ENCODE measurements at places on chromosomes 2 and 18.

DNA sequence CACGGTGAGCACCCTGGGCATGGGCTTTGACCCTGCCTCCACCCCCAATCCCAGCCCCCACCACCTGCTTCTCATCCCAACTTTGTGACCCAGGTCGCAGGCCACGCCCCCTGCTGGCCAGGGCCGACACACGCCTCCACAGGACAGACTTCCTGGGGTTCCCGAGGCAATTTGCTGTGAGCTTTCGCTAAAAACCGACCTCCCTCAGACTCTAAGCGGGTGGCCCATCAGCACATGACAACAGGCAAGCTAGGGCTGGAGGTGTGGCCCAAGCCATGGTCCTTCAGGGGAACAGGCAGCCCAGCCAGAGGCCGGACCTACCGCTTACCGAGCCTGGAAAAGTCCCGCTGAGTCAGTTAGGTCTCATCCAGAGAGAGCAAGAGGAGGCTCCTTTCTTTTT lies 31.9 kb downstream of the C1QL2 start:
- DNase-seq: no peak

DNA sequence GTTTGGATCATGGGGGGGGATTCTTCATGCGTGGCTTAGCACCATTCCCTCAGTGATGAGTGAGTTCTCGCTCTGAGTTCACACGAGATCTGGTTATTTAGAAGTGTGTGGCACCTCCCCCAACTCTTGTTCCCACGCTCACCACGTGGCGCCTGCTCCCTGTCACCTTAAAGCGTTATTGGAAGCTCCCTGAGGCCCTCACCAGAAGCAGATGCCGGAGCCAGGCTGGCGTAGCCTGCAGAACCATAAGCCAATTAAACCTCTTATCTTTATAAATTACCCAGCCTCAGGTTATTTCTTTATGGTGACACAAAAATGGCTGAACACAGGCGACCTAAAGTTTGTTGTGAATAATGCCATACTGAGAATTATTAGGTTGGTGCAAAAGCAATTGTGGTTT lies 10.5 kb upstream of the MTCL1 start:
- peak; percentile 34 for DNase-seq

DNA sequence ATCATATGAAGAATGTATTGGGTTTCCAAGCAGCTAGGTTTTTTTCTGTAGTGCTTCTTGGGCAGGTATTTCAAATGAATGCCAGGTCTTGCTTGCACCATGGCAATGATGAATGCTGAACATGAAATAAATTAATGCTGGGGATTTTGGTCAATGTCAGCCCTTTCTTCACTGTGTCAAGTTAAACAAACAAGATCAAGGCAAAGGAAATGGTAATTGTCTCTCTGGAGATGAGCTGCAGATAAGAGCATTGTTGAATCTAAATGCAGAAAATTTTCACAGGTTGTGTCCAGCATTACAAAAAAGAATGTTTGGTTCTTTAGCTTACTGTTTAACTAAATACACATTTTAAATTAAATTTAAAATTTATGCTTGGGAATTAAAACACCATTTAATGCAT lies 144.3 kb downstream of the GPD2 start:
- no peak for DNase-seq

- no peak for DNase-seq
Measured at GRCh38 chr2:237966250-237966564, 607 bp upstream of the UBE2F start.

DNA sequence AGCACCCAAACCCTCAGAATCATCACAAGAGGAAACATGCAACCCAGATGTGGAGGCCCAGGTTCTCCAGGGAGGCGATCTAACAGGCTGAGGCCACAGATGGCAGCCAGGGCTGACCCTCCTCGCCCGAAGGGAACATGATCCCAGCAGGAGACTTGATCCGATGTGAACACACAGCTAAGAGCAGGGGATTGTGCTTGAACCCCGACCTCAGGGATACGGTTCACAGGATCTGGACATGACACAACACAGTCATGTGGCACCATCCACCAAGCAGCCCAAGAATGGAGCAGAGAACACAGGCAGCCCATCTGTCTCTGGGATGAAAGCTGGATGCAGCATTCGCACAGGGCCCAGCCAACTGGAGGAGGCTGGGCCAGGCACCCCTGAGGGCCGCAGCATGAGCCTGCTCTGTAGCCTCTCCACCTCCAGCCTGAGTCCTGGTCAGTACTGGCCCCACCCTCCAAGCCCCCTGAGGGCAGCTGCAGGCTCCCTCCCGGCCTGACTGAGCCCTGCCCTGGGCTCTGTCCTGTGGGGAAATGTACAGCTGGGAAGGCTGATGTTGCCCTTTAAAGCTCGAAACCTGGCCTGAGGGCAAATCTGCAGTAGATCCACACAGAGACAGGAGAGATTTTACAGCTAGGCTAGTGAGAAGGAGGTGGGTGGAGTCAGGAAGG lies 39.0 kb downstream of the AQP12A start:
- no peak for DNase-seq

- no peak for DNase-seq
Measured at GRCh38 chr2:6312367-6312766, 553.3 kb downstream of the CMPK2 start.

DNA sequence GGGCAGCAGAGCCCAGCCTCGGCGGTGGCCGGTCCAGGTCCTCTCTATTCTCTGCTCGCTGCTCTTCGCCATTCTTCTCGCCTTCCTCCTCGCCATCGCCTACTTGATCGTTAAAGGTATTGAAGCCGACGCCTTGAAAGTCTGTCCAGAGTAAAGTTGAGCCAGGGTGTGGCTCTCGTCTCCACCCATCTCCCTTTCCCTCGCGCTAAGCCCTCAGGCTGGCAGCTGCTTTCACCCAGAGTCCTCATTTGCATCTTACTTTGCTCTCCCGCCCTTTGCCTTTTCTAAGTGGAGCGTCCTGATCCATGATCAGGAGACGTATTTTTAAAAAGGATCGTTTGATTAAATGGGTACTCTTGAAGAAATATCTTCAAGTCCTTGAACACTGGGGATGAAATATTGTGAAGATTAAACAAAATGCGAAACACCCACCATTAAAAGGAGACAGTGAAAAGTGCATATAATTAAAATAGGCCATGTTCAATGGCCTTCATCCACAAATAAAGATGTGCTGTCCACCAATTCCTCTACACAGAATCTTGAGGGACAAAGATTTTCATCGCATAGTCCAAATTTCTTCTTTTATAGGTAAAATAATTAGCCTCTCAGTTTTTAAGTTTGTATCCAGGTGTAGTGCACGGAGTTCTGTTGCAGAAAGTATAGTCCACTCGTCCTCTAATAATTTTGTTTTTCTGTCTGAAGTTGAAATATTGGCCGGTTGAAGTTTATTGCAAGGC lies 657 bp downstream of the ARL6IP6 start:
- peak; percentile 60 for DNase-seq

GRCh38 chr2:119063177-119063576 lies 95.4 kb downstream of the C1QL2 start:
- DNase-seq: no peak

GRCh38 chr2:85690932-85691331 lies 3.2 kb upstream of the GNLY start:
- DNase-seq: no peak

- DNase-seq: no peak
Measured at GRCh38 chr2:46461709-46462171, 17.6 kb upstream of the TMEM247 start.

DNA sequence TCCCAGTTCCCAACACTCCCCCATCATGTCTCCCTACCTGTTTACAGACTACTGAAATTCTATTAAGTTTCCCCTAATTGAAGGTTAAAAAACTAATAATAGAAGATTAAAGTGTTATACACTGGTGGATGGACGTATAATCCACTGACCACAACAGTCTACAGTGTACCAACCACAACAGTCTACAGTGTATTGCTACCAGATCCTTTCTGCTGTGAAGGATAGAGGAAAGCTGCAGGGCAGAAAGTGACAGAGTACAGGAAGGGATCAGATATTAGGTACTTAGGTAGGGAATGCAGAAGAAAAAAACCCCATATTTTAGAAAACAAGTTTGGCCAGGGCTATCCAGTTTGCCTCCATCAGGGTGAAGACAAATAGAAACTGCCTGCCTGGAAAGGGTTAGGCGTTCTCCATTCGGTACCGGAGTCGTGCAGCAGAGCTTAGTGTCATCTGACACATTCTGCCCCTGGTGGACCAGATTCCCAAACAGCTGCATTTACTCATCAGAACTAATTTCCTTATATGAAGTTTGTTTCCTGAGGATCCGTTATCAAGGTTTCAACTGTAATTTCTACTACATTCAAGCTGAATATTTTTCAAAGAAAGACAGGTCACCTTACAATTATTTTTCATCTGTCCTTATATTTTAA lies 49.9 kb downstream of the KLF7 start:
- DNase-seq: no peak

DNA sequence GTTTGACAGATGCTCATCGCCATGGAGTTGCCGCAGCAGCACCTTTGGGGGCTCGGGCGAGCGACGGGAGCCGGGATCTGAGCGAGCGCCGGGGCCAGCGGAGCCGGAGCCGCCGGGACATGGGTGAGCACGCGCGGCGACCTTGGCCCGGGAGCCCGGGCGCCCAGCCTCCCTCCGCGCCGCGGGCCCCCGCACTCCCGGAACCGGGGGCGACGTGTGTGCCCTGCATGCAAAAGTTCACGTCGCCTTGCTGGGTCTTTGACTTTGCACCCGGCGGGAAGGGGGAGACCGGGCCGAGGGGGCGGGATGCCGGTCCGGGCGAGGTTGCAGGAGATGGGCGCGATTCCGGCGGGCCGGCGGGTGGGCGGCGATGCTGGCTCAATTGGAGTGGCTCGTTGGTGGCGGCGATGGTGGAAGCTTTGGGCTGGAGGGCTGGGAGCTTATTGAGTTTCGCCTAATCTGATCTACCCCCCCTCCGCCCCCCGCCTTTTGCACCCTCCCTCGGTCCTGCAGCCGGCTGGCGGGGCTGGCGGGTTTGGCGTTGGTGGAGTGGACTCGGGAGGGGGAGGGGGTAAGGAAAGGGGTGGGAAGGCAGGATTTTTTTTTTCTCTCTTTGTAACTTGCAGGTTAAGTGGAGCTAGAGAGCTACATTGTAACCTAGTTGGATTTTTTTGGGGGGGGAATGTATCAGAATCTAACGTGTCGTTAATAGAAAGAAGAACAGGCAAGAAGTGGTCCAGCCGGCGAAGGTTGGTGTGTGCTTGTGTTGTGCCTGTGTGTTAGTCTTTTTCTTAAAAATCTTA lies at the start of gene SETBP1:
SETBP1 (plus strand) TSS at position 616 of the 803 bp plus-strand sequence. CDS start 20,459 bp downstream, outside the sequence.
- peak; percentile 73 for DNase-seq

DNA sequence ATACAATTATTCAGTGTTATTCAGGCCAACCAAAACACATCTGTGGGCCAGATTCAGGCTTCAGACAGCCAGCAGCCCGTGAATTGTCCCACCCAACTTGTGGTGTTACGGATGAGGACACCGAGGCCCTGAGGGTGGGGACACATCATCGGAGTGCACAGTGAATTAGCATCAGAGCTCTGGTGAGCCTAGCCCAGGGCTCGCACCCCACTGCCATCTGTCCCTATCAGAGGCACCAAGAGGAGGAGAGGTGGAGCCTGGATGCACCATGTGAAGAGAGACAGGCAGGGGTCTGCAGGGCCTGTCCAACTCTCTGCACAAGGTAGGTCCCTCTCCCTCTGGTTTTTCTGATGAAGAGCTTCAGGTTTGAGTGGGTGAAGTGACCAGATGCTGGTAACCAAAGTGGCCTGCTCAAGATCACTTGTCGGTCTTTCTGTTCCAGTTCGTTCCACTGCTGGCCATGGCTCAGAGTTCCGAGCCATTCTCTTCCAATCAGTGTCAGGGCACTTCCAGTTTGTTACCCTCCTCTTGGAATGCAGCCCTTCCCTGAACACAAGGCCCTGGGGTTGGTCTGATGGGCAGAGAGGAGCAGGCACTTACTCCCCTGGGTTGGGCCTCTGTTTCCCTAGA lies 14.8 kb upstream of the GLI2 start:
- DNase-seq: no peak

GRCh38 chr2:100606726-100607343 lies 44.0 kb downstream of the PDCL3 start:
- no peak for DNase-seq

DNA sequence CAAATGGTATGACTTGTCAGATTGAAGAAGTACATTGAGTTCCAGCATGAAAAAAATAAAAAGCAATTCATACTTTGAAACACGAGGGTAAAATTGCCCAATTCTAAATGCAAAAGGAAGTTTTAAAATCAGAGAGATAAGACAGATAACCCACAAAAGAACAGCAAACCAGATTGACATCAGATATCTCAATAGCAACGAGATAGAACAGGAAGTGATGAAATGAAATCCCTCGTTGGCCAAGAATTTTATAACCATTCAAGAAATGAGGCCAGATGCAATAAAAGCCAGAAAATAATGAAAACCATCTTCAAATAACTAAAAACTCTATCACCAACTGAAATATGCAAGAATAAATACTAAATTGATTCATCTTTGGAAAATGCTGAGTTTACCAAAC lies 172.8 kb downstream of the CD226 start:
- no peak for DNase-seq

GRCh38 chr2:23235292-23235691 lies 149.7 kb upstream of the KLHL29 start:
- DNase-seq: no peak

DNA sequence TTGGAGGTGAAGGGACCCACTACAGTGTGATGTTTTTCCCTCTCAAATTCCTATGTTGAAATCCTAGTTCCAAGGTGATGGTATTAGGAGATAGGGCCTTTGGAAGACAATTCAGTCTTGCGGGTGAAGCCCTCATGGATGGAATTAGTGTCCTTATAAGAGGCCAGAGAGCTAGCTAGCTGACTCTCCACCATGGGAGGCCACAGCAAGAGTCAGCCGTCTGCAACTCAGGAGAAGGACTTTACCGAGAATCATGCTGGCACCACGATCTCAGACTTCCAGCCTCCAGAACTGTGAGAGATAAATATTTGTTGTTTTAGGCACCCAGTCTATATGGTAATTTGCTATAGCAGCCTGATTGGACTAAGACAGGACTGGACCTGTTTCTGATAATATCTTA lies 461.4 kb downstream of the TSN start:
- DNase-seq: no peak

- no peak for DNase-seq
Measured at GRCh38 chr2:1884933-1885580, 140.7 kb upstream of the PXDN start.

DNA sequence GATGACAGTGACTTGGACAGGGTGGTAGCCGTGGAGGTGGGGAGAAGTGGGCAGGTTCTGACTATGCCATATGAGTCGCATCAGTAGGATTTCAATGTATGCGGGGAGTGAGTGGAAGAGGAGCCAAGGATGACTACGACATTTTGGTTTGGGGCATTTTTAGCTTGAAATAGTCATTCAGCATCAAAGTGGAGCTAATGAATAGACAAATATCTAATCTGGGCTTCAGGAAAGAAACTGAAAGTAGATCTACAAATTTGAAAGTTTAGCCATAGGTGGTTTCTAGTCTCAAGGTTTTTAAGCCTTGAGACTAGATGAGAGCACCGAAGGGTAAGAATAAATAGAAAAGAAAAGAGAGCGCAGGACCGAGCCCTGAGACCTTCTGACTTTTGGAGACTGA lies 58.3 kb downstream of the FEZ2 start:
- DNase-seq: no peak

- DNase-seq: no peak
Measured at GRCh38 chr2:88626171-88627054, 851 bp downstream of the EIF2AK3 start.

DNA sequence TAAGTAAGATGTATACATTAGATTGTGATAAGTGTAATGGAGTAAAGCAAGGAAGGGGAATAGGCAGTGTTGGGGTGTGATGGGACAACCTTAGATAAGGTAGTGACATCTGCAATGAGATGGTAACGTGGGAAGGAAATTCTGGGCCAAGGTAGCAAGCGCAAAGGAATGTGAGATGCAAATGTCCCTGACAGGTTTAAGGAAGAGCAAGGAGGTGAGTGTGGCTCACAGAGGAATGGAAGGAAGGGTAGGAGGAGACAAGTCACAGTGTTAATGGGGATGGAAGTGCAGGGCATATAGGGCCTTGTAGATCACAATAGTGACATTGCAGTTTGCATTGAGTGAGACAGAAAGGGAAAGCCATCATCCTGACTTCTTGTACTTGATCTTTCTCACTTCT lies 170.9 kb upstream of the FAM98A start:
- DNase-seq: no peak

All from right atrium auricular region (tissue), 2 donors.